ENCODE measurements at places on chromosomes 3 and 15. TPM values are rescaled to one million over a fixed set of nuclear protein-coding genes. Genes with fewer than 3 reads are reported as not detected.

PAQR5 gene
- not detected for total RNA-seq

PLXNA1 gene
- 3.9 TPM for total RNA-seq

ETFA gene
- 81.6 TPM for total RNA-seq

GOLGA8N gene
- total RNA-seq = 9.2 TPM

SLC9C1 gene
- total RNA-seq = not detected

ALG1L2 gene
- total RNA-seq = 0.42 TPM

PTPRG gene
- not detected for total RNA-seq

PSTPIP1 gene
- total RNA-seq = 176 TPM

IL12A gene
- not detected for total RNA-seq

TMEM212 gene
- not detected for total RNA-seq

FOXB1 gene
- 0.54 TPM for total RNA-seq

PARP14 gene
- total RNA-seq = 158 TPM

LTK gene
- 0.87 TPM for total RNA-seq

RAB11A gene
- 168 TPM for total RNA-seq

NTRK3 gene
- not detected for total RNA-seq

GOLGA8S gene
- total RNA-seq = 0.31 TPM

GOLGA8O gene
- 5.0 TPM for total RNA-seq

CCRL2 gene
- 5.3 TPM for total RNA-seq

UACA gene
- 4.1 TPM for total RNA-seq

CD200 gene
- total RNA-seq = 5.2 TPM

MEGF11 gene
- not detected for total RNA-seq

SLC22A14 gene
- total RNA-seq = not detected

ECE2 gene
- not detected for total RNA-seq

ISLR gene
- not detected for total RNA-seq

PLA1A gene
- not detected for total RNA-seq

SLC9A9 gene
- total RNA-seq = 16.4 TPM

TGM4 gene
- not detected for total RNA-seq

RHCG gene
- not detected for total RNA-seq

ADIPOQ gene
- not detected for total RNA-seq

RAB6B gene
- total RNA-seq = not detected

ALDH1A3 gene
- not detected for total RNA-seq

Measured in activated CD4-positive, alpha-beta T cell treated with anti-CD3 and anti-CD28 coated beads, Interleukin-2, amount 10 ng/mL, durations not matched to agents 7 days and 5 days (primary cell).